Panc1 (cell line): ENCODE measurements at places on chromosomes 1 and 21.

GRCh38 chr1:176466514-176466913, 3.5 kb downstream of the PAPPA2 start:
- DNase-seq = peak; percentile 8

- no peak for DNase-seq
Measured at GRCh38 chr1:198636391-198636790, 2.4 kb upstream of the PTPRC start.

DNA sequence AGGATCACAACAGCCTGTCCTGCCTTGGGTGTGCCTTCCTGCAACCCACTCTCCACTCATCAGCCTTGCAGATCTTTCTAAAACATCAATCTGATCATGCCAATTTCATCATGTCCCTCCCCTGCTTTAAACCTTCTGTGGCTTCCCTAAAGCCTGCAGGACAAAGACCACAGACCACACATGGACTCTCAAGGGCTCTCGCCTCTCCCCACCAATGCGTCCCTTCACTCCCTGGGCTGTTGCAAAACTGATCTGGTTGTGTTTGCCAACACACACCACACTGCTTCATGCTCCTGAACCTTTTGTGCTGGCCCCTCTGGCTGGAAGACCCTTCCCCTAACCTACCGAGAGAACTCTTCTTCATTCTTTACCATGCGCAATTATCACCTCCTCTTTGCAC, 72.4 kb downstream of the ITPKB start:
- no peak for DNase-seq

DNA sequence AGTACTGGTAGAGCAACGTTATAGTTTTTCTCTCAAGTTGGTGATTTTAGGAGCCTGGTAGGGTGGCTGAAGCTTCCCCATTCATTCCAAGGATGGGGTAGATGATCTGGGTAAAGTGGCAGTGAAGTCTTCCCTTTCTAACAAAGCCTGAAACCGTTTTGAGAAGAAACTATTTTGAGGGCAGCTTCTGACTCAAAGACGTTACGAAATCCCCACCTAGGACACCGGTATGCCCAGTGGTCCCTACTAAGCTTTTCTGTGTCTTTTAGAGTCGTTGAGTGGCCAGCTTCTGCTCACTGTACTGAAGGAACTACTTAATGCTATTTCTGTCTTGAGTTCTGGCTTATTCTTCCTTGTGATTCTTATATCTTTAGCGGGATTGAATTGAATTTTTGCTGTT, 1.4 kb downstream of the WDTC1 start:
- no peak for DNase-seq

DNA sequence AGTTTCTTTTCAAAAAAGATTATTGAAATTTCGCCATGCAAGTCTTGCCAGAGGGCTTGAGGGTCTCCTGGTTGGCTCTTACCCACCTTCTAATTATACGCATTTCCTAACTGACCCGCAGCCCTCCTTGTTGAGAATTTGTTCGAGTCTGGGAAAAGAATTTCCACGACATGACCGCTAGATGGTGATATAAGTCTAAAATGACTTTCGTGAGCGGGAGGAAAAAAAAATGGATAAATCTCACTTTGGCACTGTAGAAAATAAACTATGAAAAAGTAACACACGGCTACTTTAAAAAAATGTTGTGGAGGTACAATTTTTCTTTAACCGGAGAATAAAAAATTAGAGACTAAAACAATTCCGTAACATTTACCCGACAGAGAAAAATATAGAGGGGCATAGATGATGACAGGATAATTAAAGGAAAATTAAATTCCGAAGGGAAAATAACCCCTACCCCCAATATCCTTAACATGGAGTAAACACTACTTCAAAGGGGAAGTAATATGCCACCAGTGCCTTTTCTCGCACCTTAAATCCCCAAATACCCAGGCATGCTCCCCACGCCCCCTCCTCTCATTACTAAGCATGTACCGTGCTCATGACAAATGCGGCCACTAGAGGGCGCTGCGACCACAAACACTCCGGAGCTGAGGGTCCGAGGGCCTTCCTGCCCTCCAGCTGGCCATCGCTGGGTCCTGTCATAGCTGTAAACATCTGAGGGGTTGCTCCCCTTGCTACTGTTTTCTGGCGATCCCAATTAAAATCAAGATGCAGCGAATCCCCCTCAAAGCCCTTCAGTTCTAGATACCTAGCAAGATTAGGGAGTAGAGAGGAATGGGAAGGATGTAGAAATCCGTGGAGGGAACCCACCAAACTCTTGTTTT, 266.9 kb downstream of the ASTN1 start:
- no peak for DNase-seq

GRCh38 chr1:14222086-14222485, 376.4 kb upstream of the KAZN start:
- DNase-seq = no peak

GRCh38 chr1:20632386-20632785, 872 bp upstream of the PINK1 start:
- DNase-seq = no peak

DNA sequence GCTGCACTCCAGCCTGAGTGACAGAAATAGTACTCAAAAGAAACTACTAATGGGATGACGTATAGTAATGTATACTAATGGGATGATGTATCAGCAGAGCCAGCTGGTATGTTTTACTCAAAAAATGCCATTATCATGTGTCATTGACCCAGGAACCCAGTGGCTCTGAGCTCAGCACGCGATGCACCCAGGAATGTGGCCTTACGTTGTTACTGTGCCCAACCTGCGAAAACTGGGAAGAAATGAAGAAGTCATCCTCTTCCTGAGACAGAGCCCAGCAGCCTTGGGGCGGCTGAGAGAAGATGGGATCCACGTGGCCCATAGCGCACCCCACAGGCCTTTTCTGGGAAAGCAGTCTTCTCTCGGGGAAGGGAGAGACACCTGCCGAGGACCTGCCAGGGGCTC, 8.8 kb downstream of the UBE2J2 start:
- peak; percentile 93 for DNase-seq

DNA sequence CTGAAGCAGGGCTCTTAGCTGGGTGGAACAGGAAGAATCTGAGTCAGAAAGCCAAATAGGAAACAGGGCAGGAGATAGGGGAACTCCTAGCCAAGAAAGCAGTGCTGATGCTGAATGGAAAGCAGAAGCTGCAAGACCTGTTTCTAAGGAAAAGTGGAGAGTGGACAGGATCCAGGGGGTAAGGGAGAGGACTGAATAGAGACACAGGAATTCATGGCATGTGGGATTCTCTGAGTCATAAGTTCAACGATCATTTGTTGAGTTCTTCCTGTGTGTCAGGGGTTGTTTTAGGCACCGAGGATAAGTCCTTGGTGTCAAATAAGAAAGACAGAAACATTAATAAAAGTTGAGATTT, 153.8 kb upstream of the FGGY start:
- DNase-seq = peak; percentile 78

DNA sequence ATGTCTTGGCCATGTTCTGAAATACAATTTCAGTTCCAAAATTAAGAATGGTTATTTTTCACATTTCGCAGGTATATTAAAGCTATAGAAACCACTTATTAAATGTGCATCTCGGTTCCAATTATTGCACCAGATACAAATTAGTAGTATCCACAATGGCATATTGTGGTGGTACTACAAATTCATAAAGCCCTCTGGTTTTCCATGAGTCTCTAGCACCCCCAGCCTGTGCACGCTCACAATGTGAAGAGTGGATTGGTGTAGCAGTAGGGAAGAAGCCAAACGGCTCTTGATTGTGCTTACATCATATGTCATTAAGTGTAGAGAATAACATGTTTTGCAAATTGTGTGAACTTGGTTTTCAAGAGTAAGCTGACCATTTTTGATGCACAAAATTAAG, 1.9 kb upstream of the BRINP3 start:
- DNase-seq = no peak

DNA sequence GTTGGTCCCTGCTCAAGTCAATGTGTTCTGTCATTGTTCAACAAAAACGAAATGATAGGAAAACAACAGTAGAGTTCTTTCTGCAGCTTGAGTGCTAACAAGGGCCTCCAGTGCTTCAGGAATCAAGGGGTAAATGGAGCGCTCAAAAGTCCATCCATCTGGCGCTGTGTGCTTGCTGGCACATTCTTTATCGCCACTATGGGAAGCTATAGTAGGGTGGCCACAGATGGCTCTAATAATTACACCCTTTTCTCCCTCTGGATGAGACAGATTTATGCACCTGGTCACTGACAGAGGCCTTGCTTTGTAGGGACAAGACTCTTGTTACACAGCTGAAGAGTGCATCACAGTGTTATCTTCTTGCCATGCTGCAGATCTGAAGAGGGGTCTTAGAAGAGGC, 136.0 kb downstream of the GDAP2 start:
- DNase-seq = no peak

- DNase-seq = no peak
Measured at GRCh38 chr21:14864211-14865021, 200.4 kb downstream of the NRIP1 start.

GRCh38 chr1:230167419-230167852, 100.4 kb downstream of the GALNT2 start:
- peak; percentile 25 for DNase-seq

- no peak for DNase-seq
Measured at GRCh38 chr1:71593523-71593922, 512.7 kb upstream of the ZRANB2 start.

- peak; percentile 87 for DNase-seq
Measured at GRCh38 chr1:16888860-16889816, 6.6 kb upstream of the RNU1-2 start.

GRCh38 chr1:59625384-59625783, 189.4 kb upstream of the HOOK1 start:
- DNase-seq = no peak

GRCh38 chr1:161079436-161080110, 9.8 kb downstream of the NECTIN4 start:
- no peak for DNase-seq

GRCh38 chr1:190119683-190120082, 358.0 kb downstream of the BRINP3 start:
- no peak for DNase-seq

DNA sequence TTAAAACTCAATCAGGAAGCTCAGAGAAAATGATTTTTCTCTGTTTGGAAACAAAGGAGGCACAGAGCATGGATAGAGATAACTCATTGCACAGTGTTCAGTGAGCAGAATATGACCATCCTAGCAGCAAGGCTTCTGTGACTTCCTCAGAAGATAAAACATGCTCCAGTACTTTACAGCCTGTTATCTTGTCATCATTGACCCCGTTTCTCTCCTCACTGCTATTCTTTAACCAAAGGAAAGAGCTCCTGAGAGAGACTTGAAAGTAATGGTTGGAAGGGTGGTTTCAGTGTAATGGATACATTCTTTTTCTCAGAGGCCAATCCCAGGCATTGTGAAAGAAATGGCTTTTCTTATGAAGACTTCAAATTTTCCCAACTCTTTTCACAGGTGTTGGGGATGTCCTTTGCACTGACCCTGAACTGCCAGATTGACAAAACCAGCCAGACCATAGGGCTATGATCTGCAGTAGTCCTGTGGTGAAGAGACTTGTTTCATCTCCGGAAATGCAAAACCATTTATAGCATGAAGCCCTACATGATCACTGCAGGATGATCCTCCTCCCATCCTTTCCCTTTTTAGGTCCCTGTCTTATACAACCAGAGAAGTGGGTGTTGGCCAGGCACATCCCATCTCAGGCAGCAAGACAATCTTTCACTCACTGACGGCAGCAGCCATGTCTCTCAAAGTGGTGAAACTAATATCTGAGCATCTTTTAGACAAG, 25.9 kb downstream of the CD53 start:
- DNase-seq = no peak

DNA sequence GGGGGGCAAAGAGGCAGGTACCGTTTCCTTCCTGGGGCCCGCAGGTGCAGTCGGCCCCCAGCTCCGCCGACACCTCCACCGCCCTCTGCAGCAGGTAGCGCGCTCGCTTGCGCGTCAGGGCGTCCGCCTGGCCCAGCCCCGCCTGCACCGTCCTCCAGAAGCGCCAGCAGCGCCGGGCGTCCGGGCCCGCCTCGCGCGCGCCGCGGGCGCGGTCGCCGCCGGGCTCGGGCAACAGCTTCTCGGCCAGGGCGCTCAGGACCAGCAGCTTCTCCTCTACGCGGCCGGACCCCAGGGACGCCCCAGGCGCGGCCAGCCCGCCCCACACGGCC, 863 bp downstream of the TARBP1 start:
- DNase-seq = no peak

- no peak for DNase-seq
Measured at GRCh38 chr1:8382608-8383505, 64.9 kb downstream of the SLC45A1 start.

DNA sequence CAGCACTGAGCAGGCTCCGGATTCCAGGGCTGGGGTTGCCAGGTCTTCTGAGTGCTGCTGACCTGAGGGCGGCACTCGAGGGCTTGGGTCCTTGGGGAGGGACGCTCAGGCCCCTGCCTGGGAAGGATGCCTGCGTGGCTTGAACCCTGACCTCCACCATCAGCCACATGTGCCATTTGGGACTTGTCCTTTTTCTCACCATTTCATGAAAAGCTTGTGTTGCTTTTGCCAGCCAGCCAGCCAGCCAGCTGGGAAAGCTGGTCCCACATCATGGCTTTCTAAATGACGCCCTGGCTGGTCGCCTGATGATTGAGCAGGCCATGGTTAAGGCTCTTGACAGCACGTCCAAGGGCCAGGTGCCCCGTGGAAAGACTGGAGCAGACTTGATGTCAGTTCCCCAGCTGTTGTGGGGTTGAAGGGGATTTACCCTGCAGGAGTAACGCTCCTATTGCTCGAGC, 168.7 kb downstream of the CAMTA1 start:
- DNase-seq = no peak

DNA sequence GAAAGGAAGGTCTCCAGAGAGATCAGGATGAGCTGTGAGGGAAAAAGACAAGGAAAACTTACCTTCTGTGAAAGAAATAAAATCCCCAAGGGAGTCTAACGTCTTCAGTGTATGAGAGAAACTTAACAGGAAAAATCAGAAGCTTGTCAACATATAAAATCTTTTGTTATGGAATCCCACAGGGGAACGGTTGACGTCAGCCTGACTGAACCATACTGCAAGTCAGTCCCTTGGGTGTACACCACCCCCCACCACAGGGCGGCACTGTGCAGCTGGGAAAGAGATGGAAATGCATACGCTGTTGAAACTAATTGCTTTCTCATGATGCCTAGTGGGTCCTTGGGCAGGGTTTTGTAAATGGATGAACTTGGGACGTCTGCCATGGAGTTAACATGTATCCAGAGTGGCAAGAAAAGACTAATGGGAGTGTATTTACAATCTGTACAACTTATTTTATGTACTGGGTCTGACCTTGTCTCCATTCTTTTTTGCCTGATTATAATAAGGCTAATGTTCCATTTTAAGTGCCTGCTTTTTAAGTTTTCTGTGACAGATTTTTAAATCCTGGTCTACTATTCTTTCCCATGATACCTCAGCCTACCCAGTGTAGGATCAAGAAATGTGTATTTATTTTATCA, 22.7 kb downstream of the UTP25 start:
- DNase-seq = no peak

GRCh38 chr1:61079296-61079897, 3.0 kb upstream of the NFIA start:
- DNase-seq = no peak

DNA sequence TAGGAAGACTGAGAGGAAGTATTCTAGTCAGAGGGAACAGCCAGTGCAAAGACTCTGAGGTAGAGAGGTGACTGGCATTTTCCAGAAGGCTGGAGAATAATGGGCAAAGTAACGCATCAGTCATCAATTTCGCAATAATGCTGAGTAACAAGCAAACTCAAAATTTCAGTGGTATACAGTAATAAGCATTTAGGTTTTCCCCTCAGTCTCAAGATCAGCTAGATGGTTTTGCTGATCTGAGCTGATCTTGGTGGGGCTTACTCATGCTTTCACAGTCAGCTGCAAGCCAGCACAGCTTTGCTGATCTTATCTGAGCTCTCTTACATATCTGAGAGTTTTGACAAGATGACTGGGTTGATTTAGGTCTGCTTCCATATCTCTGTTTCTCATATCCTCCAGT, 108.7 kb downstream of the TSEN15 start:
- DNase-seq = no peak

GRCh38 chr21:29450058-29450457, 151.3 kb downstream of the BACH1 start:
- DNase-seq = no peak
